Stimulated activated CD8-positive, alpha-beta memory T cell treated with anti-CD3 and anti-CD28 coated beads, Interleukin-4, amount 100 ng/mL, for 4 hours (primary cell): ENCODE measurements at places on chromosomes 5 and 9.

GRCh38 chr9:37374892-37375291, 47.6 kb upstream of the GRHPR start:
- no peak for DNase-seq

DNA sequence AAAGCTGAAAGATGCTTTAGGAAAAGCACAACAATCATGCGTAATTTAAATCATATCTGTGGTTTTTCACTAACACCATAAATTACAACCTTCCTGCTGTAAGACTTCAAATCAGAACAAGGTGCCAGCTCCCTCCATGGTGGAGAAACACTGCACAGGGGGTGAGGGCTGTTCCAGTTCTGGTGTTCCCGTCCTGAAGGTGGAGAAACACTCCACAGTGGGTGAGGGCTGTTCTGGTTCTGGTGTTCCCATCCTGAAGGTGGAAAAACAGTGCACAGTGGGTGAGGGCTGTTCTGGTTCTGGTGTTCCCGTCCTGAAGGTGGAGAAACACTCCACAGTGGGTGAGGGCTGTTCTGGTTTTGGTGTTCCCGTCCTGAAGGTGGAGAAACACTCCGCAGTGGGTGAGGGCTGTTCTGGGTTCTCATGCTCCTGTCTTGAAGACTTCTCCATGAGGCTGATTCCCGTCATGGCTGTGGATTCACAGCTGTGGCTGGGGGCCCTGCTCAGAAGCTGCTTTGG, 12.9 kb downstream of the PLEKHG4B start:
- DNase-seq = no peak

GRCh38 chr9:19682397-19682796, 106.4 kb downstream of the SLC24A2 start:
- DNase-seq = no peak

DNA sequence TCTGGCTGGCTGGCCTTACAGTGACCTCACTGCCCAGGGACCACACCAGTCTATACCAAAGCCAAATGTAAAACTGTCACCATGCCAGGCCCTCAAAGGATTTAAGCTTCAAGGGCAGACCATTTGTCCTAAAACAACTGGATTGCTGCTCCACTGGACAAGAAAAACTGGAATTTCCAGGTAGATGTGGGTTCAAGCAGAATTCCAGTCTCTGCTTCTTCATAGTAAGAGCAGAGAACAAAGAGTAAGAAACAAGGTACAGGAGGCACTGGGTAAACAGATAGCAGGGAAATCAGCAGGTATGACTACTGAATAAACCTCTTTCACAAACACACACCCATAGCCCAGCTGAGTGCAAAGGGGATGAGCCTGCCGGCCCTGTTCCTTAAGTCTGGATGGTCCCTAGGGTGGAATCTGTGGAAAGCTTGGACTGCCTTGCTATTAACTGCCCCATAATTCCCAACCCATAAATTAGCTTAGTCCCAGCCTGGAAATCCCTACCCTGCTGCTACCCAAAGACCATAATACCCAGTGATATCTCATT, 5.5 kb downstream of the B4GALT1 start:
- DNase-seq = no peak

DNA sequence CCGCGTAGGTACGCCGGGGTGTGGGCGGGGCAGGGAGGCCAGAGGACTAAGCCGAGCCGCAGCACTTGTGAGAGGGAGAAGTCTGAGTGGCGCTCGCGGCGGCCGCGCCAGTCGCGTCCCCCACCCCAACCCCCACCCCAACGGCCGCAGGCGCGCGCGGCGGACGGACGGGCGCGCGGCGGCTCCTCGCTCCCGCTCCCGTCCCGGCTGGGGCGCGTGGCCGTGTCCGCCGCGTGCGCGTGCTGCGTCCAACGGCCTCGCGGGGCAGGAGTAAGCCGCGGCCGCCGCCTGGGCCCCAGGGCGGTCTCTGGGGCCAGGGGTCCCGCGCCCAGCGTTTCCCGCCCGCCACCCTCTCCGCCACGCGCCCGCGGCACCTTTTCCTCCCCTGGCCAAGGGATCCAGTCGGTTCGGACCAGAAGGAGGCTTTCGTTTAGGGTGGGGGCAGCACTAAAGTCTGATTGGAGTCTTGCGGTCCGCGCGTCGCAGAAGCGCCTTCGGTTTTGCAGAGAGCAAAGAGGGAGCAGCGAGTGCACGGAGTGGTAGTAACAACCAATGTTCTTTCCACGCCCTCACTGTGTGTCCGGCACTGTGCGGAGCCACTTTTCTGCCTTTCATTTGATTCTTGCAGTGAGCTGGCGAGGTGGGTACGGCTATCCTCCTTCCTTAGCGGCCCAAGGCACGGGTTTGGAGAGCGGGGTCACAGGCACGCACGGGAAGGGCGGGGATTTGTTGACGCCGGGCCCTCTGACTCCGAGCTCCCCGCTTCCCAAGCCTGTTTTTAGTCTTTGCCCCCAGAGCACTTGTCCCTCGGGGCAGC, 483 bp downstream of the G3BP1 start:
- no peak for DNase-seq

GRCh38 chr5:154055201-154055600, 16.4 kb downstream of the MFAP3 start:
- no peak for DNase-seq

- DNase-seq = no peak
Measured at GRCh38 chr5:104635227-104635626, 1072.6 kb upstream of the NUDT12 start.

DNA sequence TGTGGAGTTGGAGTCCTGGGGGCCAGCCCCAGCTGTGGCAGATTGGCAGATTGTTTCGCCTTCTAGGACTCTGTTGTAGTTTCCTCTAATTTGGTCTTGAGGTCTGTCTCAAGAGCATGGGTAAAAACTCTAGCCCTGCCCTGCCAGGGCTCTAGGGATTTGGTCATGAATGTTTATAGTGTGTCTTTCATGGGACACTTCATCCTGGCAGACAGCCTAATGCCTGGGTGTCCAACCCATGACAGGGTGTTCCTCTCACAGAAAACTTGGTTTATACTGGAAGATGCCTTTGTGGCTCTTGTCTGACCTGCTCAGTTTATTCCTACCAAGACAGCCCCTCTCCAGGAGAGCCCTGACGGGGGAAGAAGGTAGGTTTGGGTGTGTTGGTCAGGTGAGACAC, 45.5 kb downstream of the GALNT12 start:
- no peak for DNase-seq
